ENCODE measurements at places on chromosomes 16 and 17. TPM values are rescaled to one million over a fixed set of nuclear protein-coding genes. Genes with fewer than 3 reads are reported as not detected.

GRCh38 chr16:50371936-50372595, 3.3 kb upstream of the BRD7 start:
- no peak for DNase-seq

DNA sequence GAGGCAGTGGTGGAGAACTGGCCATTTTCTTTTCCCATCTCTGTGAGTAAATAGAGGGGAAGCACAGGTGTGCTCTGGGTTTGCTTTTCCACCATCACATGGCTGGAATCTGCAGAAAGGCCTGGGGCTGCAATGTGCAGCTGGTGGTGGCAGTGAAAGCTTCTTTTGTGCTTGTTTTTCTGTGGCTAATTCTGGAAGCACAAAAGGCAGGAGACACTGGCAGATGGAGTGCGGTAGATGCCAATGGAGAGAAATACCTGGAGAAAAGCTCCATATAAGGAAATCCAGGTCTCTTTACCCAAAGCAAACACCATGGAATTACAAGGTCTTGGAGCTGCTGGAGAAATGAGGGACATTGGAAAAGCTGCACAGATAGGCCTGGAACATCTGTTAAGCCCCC, 146.9 kb downstream of the HAPSTR1 start:
- no peak for DNase-seq

- DNase-seq: no peak
Observed at GRCh38 chr17:9725575-9725974, 65.8 kb downstream of the DHRS7C start.

GRCh38 chr17:49437696-49438435, 23.2 kb upstream of the PHB1 start:
- DNase-seq: no peak

RNF222 gene
- total RNA-seq: not detected

SLC6A2 gene
- not detected for total RNA-seq

KRTAP4-5 gene
- not detected for total RNA-seq

SMIM5 gene
- total RNA-seq: 0.07 TPM

TMC7 gene
- total RNA-seq: 3.3 TPM

Data from pulmonary artery endothelial cell (primary cell).